ENCODE measurements at places on chromosomes 7 and 10.

- no peak for DNase-seq
These were observed 34.8 kb upstream of the JAKMIP3 start for GRCh38 chr10:132030898-132031463.

- DNase-seq = no peak
These were observed 55.7 kb downstream of the IKZF1 start for GRCh38 chr7:50359995-50360925.

DNA sequence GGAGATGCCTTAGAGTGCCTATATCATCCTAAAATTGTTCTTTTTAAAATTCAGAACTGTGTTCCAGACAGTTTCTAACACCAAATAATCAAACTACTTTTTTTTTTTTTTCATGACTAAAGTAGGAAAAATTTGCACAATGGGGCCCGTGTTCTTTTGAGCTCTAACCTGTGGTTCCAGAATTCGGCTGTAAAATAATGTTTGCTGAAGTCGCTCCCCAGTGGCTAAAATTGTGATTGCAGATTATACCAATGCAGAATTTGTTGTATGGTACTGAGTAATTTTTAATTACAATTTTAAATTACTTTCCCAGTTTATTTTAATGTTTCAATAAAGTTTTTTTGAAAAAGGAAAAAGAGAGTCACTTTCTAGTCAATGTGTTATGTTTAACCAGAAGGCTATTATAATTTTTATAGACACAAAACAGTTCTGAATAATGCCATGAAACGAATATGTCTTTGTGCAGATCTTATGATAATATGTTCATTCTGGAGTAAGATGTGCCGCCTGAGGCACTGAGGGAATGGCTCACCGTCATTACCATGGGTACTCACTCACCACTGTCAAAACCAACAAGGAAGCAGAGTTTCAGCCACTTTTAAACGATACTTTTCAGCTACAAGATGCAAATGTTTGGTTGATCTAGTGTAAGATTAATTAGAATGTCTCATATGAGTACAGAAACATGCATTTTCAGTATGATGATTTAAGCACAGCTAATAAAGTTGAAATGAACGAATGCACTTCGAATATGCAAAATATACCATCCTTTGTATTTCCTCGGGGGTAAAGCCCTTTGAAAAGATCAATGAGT, 173.6 kb downstream of the PRKCQ start:
- DNase-seq = peak; percentile 38

GRCh38 chr7:114405427-114405826, 9.2 kb upstream of the FOXP2 start:
- peak; percentile 17 for DNase-seq

GRCh38 chr10:22700489-22700888, 13.9 kb downstream of the PIP4K2A start:
- DNase-seq = no peak

GRCh38 chr10:132459301-132460003, 62.5 kb downstream of the PWWP2B start:
- no peak for DNase-seq

DNA sequence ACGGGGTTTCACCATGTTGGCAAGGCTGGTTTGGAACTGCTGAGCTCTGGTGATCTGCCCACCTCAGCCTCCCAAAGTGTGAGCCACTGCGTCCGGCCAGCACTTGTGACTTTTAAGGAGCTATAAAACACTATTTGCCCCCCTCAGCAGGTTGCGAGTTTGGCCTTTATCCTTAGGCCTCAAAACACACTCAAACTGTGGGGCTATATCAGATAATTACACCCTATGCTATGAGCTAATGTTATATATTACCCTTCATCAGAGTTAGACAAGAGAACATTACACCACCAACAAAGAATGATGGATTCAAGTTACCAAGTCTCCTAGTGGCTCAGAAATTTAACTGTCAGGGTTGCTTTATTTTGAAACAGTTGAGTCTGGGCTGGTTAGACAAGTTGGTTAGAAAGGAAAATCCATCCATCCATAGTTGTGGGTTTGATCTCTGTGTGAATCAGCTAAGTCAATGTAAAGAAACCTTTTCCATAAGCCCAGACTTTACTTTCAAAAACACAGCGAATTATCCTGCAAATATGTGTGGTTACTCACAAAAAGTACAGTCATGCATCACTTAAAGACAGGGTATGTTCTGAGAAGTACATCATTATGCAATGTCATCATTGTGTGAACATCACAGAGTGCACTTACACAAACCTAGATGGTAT, 115.8 kb downstream of the SEMA3D start:
- peak; percentile 82 for DNase-seq

GRCh38 chr10:6563731-6564130, 16.3 kb downstream of the PRKCQ start:
- no peak for DNase-seq

- no peak for DNase-seq
These were observed 40.8 kb upstream of the PRSS58 start for GRCh38 chr7:142298627-142299026.

DNA sequence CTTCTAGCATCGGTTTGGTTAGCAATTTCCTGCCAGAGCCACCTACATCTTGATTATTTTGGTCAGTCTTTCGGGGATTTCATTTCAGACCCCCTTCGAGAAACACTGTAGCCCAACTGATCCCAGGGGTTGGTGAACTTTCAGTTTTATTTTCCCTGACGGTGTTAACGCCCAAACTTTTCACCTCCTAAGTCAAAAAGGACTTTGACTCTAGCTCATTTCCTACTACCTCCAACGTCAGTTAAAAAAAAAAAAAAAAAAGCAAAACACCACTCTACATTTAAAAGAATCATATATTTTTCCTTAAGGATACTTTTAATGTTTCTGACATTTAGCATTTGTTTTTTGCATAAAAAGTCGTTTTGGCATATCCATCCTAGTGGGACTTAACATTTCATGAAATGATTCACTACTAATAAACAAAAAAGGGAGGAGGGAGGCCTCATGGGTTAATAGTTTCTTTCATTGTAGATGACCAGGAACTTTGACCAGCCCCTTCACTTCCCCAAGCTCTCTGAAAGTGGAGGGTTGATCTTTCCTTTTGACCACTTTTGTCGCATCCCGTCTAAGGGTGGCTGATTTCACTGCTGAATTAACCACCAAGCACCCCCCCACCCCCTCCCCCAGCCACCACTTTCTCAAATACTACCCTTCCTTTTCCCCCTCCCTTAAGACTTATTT, 764 bp upstream of the TCF7L2 start:
- DNase-seq = peak; percentile 45

DNA sequence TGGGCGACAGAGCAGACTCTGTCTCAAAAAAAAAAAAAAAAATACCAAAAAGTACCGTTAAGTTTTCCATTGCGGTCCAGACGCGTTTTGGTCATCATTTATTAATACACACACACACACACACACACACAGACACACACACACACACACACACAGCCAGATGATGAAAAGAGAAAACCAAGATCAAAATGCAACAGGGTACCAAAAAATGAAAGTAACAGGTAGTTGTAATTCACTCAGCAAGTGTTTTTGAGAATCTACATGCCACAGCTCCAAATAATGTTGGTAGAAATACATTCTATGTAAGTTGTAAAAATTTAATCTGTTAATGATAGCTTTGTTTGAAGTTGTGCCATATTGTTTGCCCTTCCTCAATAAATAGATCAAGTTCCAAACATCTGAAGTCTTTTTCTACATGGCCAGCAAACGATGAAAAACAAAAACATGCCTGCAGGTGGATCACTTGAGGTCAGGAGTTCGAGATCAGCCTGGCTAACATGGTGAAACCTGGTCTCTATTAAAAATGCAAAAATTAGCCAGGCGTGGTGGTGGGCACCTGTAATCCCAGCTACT, 9.4 kb downstream of the YWHAG start:
- no peak for DNase-seq

- DNase-seq = peak; percentile 32
These were observed 45.8 kb downstream of the PRR15 start for GRCh38 chr7:29609162-29610037.

GRCh38 chr7:155995183-155995612, 182.9 kb upstream of the SHH start:
- no peak for DNase-seq

DNA sequence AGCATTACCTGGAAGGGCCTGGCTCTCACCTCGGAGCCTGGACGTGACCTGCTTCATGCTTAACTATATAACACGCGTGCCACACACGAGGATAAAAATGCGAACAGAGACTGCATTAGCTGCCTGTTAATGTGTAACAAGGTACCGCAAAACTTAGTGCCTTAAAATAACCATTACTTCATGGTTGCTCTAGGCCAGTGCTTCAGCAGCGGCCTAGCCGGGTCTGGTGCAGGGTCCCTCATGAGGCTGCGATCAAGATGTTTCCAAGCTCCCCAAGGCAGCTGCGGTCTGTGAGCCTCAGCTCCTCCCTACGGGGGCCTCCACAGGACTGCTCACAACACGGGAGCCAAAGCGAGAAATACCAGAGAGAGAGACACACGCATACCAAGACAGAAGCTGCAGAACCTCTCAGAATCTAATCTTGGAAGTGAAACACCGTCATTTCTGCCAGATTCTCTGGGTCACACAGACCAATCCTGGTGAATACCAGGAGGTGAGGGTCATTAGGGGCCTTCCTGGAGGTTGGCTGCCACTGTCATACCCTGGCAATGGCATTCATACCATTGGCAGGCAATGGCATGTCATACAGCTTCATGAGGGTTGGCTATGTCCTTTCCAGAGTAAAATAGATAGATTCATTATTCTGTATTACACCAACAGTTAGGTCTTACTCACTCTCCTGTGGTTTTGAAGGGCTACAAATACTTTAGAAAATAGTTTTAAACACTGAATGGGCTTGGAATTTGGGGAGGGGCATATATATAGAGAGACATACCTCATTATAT, 94.5 kb downstream of the HIPK2 start:
- peak; percentile 28 for DNase-seq

- DNase-seq = no peak
These were observed 107.4 kb downstream of the SLIT1 start for GRCh38 chr10:97078261-97078937.

DNA sequence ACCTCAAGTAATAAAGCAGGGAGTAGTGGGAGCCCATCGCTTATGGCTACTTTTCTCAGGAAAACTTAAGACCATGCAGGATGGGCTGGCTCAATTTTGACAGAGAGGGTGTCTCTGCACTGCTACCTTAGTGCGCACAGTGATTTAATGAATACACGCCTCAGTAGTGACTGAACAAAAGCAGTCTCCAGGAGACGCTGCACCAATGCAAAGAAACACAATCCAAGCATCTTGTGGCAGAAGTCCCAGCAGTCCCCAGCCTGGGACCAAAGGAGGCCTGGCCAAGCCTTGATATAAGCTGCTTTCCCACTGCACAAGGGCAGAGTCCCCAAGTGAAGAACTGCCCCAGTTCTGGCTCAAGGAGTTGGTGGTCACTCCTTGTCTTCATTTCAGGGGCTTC, 368.9 kb downstream of the KCNMA1 start:
- DNase-seq = no peak

DNA sequence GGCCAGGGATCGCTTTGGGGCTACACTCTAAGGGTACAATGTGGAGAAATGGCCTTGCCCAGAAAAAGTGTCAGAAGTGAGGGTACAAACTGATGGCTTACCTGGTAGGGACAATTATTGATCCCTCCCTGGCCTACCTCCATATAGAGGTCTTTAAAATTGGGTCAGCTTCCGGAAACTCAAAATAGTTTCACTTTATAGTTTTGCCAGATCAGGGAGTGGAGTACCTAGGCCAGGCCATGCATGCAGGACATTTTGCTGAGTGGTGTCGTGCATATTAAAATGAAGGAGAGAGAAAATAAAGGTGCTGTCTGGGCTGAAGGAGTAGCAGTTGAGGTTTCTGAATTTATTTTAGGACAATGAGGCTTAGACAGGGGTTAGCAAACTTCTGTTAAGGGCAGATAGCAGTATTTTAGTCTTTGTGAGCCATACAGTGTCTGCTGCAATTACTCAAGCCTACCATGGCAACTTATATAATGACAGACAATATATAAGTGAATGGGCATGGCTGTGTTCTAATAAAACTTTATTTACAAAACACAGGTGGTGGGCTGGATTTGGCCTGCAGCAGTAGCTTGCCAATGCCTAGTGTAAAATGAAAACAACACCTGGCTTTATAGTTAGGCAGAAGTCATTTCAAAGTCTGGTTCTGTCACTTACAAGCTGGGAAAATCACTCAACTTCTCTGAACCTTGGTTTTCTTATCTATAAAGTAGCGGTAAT, 176.9 kb upstream of the AOAH start:
- no peak for DNase-seq

- no peak for DNase-seq
These were observed 66.0 kb upstream of the FOXK1 start for GRCh38 chr7:4616116-4616515.

DNA sequence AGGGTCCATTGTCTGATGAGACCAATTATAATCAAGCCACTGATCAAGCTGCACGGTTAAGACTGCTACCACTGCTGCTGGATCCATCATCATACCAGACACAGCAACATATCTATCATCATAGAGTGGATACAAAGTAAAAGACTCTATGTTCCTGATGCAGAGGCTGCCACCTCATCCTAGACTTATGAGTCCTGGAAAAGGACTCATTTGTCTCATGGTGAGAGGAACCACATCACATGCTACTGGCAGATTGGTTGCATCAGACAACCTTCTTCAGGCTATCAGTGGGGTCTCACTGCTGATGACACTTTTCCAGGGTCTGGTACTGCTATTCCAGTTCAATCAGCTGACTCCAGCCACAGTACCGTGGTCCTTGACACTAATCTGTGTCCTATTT, 79.0 kb downstream of the ABI1 start:
- peak; percentile 14 for DNase-seq

GRCh38 chr10:110820321-110820814, 51.4 kb upstream of the PDCD4 start:
- DNase-seq = no peak

DNA sequence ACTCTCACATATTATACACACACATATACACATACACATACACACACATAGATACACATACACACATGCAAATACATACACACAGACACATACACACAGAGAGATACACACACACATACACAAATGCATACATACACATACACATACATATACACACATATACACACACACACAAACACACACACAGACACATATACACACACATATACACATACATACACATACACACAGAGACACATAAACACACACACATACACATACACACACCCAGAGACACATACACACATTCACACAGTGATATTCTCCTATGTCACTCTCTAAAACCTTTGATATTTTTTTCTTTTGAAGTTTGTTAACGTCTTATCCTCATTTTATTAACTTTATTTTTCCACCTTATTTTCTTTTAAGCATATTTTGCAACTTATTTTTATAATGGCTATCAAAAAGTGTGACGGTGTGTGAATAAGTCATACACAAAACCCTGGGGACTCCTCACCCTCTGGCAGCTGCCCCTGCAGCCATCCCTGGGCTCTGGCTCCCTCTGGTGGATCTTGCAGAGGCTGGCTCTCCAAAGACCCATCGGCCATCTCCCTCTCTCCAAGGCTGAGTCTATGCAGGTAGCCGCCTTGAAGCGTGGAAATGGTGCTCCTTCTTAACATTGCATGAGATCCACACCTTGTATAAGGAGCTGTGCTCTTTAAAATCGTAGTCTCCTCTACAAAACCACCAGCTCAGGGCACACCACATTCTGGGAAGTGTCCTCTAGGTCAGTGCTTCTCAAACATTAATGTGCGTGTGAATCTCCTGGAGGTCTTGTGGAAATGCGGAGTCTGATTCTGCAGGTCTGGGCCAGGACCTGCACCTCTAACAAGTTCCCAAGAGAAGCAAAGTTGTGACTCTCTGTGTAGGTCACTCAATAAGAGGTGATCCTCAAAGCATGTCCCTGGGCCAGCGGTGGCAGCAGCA, 4.1 kb upstream of the C10orf120 start:
- peak; percentile 53 for DNase-seq

Data from iris pigment epithelial cell (primary cell).